SHP77 treated with DMSO at 0.1 percent for 48 hours (cell line): ENCODE measurements at places on chromosomes 2 and 18.

- DNase-seq: no peak
These were observed 191.7 kb upstream of the ZC3H15 start for GRCh38 chr2:186294248-186294888.

GRCh38 chr2:177758591-177759371 lies 313.8 kb downstream of the PDE11A start:
- peak; percentile 20 for DNase-seq

GRCh38 chr2:10036095-10036884 lies 7.1 kb upstream of the KLF11 start:
- no peak for DNase-seq

- DNase-seq: no peak
These were observed 256.7 kb downstream of the HDAC4 start for GRCh38 chr2:239143858-239144712.

DNA sequence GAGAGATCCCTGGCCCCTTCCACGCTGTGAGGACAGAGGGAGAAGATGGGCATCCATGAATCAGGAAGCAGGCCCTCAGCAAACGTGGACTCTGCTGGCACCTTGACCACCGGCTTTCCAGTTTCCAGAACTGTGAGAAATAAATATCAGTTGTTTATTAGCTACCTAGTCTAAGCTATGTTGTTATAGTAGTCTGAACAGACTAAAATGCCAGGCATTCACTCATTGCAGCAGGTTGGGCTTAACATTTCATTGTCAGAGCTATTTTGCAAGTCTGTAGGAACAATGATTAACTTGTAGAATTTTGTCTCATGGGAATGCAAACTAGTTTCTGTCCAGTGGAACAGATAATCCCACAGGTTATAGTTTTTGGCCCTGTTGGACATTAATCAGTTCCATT lies 24.8 kb upstream of the TBC1D8 start:
- DNase-seq: no peak

GRCh38 chr2:223692191-223692947 lies 90.2 kb upstream of the SCG2 start:
- no peak for DNase-seq

DNA sequence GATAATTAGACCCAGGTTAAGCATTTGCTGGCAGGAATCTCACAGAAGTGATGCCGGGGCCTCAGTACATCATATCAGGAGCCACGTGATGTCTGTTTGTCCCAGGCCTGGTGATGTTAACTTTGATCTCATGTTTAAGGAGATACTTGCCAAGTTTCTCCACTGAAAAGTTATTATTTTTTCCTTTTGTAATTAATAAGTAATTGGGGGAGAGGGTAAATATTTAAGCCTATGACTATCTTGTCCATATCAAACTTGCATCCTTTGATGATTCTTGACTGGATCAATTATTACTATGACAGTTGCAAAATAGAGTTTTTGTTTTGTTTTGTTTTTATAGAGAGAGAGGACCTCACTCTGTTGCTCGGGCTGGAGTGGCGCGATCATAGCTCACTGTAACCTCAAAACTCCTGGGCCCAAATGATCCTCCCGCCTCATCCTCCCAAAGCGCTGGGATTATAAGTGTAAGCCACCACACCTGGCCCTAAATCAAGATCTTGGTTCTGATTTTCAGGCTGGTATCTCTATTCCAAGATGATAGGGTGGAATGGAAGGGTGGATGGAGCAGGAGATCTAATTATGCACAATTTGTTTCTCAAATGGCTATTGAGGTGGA lies 46.4 kb downstream of the SLC4A1AP start:
- DNase-seq: no peak

DNA sequence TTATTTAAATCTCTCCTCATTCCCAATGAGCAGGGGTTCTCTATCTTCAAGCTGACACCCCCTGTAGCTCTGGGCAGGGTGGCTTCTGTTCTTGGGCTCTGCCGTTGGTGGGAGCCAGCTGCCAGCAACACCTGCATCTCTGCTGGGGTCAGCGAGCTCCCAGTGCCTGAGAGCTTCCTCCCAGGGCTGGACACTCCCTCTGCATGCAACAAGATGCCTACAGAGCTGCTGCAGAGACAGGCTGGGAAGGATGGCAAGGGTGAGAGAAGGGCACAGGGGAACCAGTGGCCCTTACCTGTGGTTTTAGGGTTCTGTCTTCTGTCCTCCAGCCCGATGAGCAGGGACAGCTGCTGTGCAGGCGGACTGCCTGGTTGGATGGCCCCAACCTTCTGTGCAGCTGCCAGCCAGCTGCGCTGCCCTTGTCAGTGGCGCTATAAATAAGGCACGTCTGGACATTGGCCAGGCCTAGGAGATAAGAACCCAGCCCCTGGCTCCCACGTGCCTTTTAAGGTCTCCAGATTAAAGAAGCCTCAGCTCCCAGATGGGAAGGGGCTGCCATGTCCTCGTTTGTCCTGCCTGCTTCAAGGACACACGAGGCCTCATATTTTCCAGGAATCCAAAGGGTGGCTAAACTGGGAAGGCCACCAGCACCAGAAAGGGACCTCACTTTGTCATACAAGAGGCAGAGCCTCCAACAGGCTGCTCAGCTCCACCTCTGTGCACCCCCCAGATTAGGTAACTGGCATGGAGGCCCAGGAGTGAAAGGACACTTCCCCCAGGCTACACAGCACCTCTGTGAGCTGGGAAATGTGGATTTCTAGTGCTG lies 39.5 kb upstream of the FHL2 start:
- DNase-seq: peak; percentile 88

- DNase-seq: no peak
These were observed 262.0 kb upstream of the RASGRP3 start for GRCh38 chr2:33214436-33214835.

DNA sequence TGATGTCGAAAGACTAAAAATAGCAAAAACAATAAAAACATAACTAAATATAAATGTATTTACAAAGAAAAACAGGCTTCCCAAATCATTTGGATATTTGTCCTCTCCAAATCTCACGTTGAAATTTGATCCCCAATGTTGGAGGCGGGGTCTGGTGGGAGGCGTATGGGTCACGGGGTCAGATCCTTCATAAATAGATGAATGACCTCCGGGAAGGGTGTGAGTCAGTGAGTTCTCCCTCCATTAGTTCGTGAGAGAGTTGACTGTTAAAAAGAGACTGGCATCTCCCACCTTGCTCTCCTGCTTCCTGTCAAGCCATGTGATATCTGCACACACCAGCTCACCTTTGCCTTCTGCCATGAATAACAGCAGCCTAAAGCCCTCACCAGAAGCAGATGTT lies 703.0 kb downstream of the TMEM182 start:
- no peak for DNase-seq

DNA sequence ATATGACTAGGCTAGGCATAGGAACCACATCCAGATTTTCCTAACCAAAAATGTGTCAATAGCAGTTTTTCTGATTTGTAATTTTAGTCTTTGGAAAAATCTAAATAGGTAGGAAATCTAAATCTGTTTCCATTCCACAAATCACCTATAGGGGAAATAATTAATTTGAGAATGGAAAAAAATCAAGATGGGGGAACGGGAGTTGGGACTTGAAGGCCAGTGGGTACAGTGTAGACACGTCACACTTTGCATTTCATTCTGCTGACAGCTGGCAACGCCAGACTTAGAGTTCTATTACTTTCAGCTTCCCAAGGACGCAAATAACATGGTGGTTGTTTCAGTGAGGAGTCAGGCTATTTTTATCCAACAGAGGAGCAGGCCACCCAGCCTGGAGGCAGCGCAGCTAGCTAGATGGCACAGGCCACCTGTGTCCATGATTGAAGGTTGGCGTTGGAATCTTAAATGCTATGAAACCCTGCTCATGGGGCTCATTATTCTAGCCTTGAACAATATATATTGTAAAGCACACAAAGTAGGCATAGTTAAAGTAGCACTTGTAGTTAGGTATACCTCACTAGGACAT lies 23.4 kb downstream of the HNRNPA3 start:
- no peak for DNase-seq

- DNase-seq: no peak
These were observed 13.8 kb upstream of the PCBP1 start for GRCh38 chr2:70073493-70073892.

DNA sequence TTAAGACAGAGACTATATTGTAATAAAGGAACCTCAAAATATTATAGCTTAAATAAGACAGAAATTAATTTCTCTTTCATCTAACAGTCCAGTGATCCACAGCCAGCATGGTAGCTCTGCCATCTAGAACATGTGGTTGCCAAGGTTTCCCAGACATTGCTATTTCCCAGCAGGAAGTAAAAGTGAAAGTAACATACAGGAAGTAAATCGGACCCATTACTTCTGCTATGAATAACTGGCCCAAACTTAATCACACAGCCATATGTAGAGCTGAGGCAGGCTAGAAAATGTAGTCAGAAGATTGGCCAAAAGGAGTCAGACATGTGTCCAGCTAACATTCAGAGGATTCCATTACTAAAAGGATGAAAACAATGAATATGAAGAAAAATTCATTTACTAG lies 71.0 kb downstream of the NOL4 start:
- no peak for DNase-seq

DNA sequence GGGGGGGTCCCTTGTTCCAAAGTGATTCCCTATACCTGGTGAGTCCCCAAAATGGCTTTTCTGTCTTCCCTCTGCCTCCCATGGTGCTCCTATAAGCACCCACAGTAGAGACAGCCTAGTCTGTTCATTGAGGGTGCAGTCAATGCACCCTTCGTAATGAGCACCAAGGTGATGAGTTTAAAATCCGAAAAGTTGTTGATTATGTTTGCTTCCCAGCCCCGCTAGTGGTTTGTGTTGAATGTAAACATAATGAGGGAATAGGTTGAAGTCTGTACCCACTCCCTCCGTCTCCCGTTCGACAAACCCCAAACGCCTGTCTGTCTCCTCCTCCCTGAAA lies 2.3 kb downstream of the FOSL2 start:
- no peak for DNase-seq

DNA sequence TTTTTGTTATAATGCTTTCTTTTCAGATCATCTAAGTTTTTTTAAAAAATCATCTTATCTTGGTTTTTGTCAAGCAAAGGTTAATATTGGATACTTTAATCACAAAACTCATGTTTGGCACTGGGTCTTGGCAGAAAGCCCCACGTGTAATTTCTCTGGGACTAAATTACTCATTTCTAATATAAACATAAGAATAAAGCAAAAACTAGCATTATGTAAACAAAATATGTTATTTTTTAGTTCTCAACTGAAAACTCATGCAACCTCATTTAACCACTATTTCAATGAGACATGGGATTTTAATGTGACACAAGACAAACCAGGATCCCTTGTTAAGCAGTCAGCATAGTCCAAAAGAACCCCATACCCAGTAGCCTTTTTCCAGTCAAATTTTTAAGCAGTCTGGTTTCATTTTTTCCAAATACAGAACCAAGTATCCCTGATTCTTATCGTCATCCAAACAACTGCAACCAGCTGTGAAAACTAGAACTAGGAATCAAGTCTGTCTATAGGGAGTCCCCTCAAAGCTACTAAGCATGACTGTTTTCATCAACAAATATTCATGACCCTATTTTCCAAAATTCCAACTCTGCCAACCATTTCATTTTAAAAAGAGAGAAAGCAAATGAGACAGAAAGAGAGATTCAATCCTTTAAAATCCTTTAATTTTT lies 27.1 kb downstream of the PID1 start:
- no peak for DNase-seq

DNA sequence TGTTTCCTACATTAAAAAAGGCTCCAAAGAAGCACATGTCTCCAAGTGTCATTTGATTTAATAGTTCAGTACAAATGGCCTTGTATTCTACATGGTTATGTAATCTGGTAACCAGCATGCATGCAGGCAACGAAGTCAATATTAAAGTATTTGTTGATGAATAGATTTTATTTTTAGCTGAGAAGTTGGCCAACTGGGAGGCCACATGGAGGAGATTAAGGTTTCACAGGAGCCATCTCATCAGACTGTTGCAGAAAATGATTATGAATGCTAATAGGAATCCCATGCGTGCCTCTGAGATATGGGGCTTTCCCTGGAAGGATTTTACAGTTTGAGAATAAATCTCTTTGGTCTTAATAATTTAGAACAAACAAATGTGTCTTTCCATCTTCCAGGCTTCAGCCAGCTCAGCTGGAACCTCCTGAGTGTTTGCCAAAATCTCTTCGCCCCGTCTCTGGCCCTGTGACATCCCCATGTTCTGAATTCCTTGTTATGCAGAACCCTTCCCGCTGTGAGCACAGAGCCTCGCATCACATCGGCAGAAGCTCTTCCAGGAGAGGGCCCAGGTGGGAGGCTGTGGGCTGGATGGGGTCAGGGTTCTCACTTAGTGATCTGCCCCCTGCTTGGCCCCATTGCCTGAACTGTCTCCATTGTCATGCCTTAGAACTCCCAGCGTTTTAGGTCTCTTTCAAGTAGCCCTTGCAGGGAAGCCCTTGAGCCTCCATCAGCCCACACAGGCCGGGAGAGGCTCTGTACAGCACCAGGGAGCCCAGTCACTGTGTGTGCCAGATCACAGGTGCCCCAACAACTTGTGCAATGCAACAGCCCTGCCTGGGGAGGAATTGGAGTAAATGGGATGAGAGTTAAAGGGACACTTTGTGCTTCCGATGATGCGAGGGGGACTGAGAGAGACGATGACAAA lies 190.5 kb upstream of the TWIST2 start:
- no peak for DNase-seq

- DNase-seq: peak; percentile 12
These were observed 2.1 kb downstream of the PCBP1 start for GRCh38 chr2:70089220-70089982.

DNA sequence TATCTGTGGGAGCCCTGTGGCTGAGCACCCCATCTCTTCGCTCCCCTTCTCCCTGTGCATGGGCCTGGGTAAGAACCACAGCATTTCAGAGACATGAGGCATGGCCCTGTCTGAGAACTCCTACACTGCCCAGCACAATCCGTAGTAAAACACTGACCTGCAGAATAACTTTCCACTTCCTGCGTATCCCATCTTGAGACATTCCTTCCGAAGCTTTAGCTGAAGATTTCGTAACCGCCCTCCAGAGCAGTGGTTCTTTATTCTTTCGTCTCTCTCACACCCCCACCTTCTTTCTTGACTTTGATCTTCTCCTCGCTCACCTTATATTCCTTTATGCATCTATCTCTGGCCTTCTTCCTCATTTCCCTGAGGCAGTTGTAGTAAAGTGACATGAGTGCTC lies 381.1 kb downstream of the HRH4 start:
- no peak for DNase-seq

GRCh38 chr2:191190435-191190834 lies 39.6 kb upstream of the STAT4 start:
- DNase-seq: peak; percentile 32

- DNase-seq: no peak
These were observed 62.5 kb downstream of the SPHKAP start for GRCh38 chr2:228118940-228119339.

GRCh38 chr18:25089470-25089869 lies 262.5 kb downstream of the ZNF521 start:
- no peak for DNase-seq

DNA sequence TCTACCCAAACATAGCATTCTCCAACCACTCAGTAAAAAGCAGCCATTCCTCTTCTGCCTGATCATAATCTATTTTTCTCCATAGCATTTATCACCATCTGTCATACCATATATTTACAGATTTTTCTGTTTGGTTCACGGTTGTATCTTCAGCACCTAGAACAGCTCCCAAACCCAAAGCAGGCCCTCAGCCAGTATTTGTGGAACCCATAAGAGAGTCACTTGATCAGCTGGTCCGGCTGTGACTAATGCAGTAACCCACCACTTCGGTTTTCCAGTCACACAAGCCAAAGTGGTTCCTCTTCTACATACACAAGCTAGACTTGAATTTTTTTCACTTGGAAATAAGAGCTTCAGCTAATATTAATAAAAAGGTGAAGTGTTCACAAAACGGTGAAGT lies 511.6 kb upstream of the CELF4 start:
- DNase-seq: no peak
